ENCODE measurements at places on chromosomes 7 and 10. TPM values are rescaled to one million over a fixed set of nuclear protein-coding genes. Genes with fewer than 3 reads are reported as not detected.

The LIPM gene
- total RNA-seq = not detected

The NUPR2 gene
- total RNA-seq = not detected

The HOXA9 gene
- 0.52 TPM for total RNA-seq

The RADIL gene
- total RNA-seq = 2.7 TPM

The BLNK gene
- not detected for total RNA-seq

The HILPDA gene
- total RNA-seq = 23.0 TPM

The PIP gene
- total RNA-seq = 0.64 TPM

The IL6 gene
- 0.90 TPM for total RNA-seq

The TAS2R16 gene
- not detected for total RNA-seq

The STOX1 gene
- 0.64 TPM for total RNA-seq

The PTPRE gene
- total RNA-seq = 5.7 TPM

The TBX20 gene
- 1.9 TPM for total RNA-seq

Data from A549 treated with Hydrocortisone at 1 μM for 4 hours (cell line).